ENCODE measurements at places on chromosomes 2 and 18.

GRCh38 chr18:62796216-62796621 lies 80.9 kb downstream of the PHLPP1 start:
- no peak for DNase-seq

GRCh38 chr2:216406826-216407225 lies 5.5 kb upstream of the SMARCAL1 start:
- no peak for DNase-seq

DNA sequence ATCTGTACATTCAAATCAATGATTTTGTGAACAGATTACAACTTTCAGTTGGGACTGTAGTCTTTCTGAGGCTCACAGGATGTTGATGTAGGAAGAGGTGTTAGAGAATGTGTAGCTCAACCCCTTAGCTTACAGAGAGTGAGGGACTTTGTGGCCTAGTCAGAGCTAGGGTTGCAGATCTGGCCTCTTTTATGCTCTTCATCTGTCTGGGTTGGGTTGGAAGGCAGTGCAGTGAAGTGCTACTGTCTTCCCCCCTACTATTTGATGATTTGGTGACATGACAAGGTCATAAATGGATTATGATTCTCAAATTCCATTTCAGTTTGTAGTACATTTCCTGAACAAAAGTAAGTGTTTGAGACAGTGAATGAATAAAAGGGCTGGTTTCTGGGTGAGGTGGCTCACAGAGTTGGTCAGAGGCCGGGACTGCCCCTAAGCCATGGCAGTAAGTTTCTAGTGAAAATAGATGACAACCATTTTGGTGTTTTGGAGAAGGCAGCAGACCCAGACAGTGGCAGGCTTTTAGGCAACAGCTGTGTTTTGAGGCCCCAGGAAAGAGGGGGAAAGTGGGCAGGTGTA lies 21.6 kb downstream of the MAP4K4 start:
- DNase-seq, result no peak

DNA sequence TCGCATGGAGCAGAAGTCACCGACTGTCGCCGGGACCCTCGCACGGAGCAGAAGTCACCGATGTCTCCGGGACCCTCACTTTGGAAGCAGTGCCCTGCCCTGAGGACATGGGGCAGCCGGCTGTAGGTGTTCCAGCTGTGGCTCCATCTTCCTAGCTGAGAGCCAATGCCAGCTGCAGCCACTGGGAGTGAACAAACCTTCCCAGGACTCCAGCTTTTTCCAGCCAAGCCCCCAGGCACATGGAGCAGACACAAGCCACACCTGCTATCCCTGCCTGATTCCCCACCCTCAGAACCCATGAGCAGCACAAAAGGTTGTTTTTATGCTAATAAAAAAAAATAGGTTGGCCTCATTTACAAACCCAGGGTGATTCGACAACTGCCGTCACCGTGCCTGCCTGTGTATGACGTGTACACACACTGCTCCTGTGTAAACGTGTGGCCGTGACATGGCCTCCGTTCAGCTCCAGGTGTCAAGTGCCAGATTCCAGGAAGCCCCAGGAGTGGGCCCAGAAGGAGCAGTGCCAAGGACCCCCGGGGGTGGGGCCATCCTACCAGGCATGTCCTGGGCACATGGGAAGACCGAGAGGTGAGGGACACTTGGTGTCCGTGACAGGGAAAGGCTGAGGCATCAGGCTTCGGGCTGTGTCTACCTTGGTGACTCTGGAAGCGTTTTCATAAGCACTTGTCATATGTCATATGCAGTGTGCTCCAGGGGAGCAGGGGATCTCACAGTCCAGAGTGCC lies 91.5 kb downstream of the EIPR1 start:
- no peak for DNase-seq

DNA sequence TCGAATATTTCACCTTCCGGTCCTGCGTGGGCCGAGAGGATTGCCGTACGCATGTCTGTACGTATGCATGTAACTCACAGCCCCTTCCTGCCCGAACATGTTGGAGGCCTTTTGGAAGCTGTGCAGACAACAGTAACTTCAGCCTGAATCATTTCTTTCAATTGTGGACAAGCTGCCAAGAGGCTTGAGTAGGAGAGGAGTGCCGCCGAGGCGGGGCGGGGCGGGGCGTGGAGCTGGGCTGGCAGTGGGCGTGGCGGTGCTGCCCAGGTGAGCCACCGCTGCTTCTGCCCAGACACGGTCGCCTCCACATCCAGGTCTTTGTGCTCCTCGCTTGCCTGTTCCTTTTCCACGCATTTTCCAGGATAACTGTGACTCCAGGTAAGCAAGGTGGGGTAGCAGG lies at the start of gene SERPINB5:
SERPINB5 (plus strand) TSS at position 291 of the 400 bp plus-strand sequence. CDS start 7,471 bp downstream, outside the sequence.
- no peak for DNase-seq

- DNase-seq, result no peak
Measured at GRCh38 chr18:76672627-76673026, 149.7 kb upstream of the ZNF236 start.

- DNase-seq, result no peak
Measured at GRCh38 chr2:120791962-120792297, 56.3 kb downstream of the GLI2 start.

DNA sequence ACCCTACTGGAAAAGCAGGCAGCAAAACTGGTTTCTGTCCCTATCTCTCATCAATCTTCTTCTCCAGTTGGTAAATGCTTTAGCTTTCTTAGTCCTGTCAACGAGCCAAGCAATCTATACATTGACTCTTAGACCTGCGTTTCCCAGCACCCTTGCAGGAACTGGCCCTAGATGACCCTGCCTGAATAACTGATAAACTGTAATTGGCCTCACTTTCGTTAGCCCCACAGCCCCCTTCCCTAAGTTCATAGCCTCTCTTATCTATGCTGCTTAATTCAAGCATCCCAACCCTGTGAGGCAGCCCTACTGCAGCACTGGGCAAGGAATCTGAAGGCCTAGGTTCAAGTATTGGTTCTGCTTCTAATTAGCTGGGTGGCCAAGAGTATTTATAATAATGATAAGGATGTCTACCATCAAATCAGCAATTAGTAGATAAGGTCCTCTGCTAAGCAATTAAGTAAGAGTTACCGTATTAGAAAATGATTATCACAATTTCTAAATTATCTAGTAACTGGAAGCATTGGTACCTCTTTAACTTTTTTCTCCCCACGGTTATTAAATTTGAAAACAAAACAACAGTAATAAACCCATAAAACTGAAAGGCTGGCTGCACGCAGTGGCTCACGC lies 86.4 kb upstream of the RMDN2 start:
- DNase-seq, result no peak

GRCh38 chr2:127563458-127564428 lies 28.3 kb downstream of the MYO7B start:
- no peak for DNase-seq

DNA sequence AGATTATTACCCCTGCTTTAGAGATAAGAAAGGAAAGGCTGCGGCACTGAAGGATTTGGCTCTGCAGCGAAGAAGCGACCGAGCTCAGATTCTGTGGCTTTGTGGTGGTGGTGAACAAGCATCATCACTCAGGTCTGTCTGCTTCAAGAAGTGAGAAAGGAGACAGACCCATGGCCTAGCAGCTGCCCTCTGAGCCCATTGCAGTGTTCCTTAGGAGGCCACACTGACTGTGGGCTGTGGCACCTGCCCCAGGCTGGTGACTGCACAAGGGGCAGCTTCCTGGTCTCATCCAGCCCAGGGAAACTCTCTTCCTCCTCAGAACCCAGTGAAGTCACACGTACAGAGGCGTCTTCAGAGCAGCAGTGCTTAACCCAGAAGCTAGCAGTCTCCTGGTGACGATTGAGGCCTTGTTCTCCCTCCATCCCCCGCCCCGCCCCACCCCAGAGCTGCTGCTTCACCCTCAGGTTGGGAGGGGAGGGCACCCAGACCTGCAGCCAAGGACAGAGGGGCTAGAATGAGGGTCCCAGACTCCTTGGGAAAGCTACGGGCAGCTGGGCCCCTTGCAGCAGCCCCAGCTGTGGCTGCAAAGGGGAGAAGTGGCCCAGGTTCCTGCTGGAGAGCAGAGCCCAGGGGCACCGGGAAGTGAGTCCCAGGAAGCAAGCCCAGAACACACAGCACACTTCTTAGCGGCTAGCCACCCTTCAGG lies 22.2 kb downstream of the BIN1 start:
- no peak for DNase-seq

DNA sequence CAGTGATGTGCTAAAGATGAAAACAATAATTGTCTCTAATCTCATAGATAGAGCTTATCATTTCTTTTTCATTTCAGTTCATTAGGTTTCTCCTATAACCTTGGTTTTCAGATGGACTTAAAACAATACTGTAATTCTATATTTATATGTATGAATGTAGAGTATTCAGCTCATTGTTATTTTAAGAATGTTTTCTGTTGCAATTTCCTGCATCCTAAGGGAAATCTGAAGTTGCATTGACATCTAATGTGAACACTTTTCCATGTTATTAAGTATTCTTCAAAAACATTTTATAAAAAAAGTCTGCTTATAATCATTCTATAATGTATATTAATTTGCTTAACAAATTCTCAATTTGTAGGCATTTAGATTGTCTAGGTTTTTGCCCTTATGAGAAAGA lies 288.9 kb downstream of the XIRP2 start:
- no peak for DNase-seq

GRCh38 chr2:8162552-8162951 lies 519.3 kb upstream of the ID2 start:
- no peak for DNase-seq

GRCh38 chr2:232521959-232522622 lies 1.9 kb downstream of the PRSS56 start:
- peak; percentile 5 for DNase-seq
